ENCODE measurements at places on chromosomes 2 and 18.

DNA sequence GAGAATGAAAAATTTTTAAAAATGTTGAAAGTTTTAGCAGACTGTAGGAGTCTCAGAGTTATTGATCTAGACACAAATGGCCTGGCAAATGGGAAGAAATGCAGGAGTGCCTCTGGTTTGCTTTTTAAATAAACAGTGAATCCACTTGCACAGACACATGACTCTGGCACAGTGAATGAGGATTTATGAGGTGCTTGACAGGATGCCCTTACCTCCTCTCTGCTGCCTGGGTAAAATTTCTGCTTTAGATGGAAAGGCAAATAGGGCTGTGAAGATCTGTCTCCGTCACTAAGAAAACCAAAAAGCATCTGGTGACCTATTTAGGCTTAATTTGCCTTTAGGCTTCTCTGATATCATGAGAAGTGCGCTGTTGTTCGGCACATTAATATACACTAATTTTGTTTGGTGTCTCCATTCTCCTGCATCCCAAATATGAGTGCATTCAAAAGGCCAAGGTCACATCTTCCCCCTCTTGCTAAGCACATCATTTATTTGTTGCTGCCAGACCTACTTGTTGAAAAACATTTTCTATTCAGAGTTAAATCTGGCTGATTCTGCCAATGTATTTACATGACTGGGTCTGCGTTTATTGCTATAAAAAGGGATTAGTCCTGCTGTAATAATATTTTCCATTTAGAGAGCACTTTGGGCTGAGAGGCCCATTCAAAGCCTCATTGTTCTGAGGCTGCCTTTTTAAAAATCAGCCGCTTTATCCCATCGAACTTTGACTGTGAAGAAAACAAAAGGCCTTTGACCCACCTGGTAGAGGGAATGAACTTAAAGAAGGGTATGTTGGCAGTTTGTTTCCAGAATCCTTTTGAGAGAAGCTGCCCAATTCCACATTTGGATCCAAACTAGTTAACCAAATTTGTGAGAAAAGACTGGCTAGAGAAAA, 94.9 kb downstream of the RNF152 start:
- no peak for DNase-seq

GRCh38 chr18:3097082-3097481, 84.1 kb upstream of the LPIN2 start:
- no peak for DNase-seq

DNA sequence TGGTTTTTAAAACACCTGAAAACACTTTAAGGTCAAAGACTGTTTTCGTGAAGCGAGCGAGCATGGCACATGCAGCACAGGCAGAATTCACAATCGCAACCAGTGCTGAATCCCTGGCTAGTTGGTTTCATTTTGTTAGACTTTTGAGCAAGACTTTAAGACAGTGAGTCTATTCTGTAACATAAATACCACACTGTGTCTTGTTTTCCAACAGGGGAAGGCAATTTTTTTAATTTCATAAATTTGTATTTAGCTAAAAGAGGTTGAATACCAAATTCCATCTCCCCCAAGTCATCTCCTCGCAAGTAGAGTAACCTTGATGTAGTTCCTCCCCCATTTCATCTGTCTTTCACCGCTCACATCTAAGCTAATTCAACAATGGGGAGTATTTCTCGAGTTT, 1.4 kb downstream of the CERKL start:
- DNase-seq: no peak

DNA sequence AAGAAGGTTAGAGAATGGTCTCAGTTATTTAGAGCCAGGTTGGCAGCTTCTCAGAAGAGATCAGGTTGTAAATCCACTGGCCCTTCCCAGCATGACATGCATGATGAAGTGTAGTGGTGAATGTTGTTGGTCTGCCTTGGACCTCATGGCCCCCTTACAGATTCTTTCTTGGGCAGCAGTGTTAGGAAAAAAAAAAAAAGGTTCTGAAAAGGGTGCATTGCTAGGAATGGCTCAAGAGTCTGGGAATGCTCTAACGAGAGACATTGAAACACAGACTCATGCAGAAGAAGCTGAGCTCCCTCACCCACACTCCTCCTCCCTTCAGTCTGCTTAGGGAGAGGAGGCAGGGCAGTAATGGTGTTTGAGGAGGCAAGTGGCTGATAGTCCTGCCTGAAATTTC, 105.5 kb downstream of the POLE4 start:
- DNase-seq: no peak

- DNase-seq: no peak
These were observed 137.3 kb upstream of the PID1 start for GRCh38 chr2:229408356-229408755.

DNA sequence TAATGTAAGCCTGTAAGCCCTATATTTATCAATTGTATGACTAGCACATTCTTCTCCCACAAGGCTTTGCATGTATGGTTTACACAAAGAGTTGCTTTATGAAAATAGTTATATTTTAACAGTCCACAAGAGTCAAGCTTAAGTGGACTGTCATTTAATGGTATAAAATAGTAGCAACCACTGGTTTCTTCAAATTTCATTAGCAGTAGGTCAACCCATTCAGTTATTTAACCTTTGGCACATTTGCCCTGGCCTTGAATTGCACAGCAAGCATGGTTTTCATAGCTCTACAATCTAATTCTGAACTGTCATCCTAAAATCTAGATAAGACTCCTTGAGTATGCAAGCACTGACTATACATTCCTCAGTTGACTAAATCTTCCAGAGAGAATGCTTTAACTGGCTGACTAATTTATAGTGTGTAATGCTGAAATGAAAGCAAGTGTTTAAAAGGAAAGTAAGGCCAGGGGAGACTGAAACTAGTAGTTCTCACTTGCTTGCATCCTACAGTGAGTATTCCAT, 1.8 kb downstream of the DPP4 start:
- DNase-seq: no peak

GRCh38 chr2:54572636-54573536, 116.8 kb downstream of the SPTBN1 start:
- DNase-seq: peak; percentile 80

GRCh38 chr2:47631306-47631705, 151.6 kb upstream of the MSH6 start:
- peak; percentile 21 for DNase-seq

DNA sequence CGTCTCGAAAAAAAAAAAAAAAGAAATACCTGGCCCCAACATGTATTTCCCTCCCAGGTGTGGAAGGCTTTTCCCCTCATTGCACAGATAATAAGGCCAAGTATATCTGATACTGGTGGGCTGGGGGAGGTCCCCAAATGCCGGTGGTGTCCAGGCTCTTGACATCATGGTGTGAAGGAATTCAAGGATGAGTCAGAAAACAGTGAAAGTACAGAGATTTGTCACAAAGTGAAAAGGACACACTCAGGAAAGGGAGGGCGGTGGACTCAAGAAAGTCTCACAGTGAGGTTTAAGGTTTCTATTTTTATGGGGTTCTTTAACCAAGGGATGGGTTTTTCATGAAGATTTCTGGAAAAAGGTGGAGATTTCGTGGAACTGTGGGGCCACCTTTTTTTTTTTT, 37.8 kb upstream of the FZD5 start:
- no peak for DNase-seq

GRCh38 chr2:239440511-239440959, 39.7 kb upstream of the HDAC4 start:
- DNase-seq: no peak

DNA sequence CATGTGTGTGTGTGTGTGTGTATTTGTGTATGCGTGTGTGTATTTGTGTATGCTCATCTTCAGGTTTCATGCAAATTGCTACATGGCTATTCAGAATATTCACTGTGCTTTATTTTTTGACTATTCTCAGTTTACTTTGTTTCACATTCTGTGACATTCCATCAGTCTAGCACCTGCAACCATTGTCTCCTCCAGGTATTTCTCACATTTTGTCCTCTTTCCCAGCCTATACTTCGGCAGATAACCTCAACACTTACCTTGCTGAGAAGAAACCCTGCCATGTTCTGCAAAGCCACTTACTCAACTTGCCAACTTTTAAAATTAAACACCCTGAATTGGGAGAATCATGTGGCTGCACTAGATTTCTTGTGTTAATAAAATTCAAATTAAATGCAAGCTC, 135.4 kb upstream of the REG3A start:
- no peak for DNase-seq

DNA sequence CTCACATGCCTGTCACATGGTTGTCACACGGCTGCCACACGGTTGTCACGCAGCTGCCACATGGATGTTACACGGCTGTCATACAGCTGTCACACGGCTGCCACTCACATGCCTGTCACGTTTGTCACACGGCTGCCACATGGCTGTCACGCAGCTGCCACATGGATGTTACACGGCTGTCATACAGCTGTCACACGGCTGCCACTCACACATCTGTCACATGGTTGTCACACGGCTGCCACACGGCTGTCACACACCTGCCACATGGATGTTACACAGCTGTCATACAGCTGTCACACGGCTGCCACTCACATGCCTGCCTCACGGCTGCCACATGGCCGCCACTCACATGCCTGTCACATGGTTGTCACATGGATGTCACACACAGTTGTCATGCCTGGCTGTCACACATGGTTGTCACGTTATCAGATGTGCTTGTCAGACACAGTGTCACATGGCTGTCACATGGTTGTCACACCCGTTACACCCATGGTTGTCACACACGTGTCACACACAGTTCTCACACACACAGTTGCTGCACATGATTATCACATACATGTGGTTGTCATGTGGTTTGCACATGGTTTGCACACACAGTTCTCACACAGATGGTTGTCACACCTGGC, 19.4 kb downstream of the KCNG2 start:
- no peak for DNase-seq

DNA sequence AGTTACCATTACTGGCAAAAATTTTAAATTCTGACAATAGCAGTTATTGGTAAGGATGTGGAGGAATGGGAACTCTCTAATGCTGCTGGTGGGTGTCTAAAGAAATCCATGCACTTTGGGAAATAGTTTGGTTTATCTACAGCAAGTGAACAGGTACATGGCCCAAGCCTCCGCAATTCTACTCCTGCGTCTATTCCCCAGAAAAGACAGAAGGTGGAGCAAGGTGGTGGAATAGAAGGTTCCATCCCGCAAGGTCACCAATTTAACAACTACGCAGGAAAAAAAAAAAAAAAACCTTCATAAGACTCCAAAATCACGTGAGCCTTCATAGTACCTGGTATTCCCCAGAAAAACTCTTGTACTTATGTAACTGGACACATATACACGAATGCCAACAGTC, 6.5 kb downstream of the CFAP65 start:
- DNase-seq: no peak

DNA sequence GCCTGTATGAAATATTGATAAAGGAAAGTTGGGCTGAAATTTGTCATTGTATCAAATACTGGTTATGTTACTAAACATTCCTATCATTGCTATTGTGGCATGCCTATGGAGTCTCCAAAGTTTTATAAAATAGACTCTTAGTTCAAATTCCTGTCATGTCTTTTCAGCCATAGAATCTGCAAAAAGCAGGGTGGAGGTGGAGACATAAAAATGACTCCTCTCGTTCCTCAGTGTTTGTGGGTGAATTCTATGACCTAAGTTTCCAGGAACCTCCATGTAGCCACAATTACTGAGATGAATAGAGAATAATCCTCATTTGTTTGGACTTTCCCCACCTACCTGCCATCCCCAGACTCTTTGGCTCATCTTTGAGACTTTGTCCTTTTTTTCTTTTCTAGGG, 326.3 kb upstream of the ETAA1 start:
- no peak for DNase-seq

GRCh38 chr2:86330001-86330400, 7.4 kb downstream of the REEP1 start:
- no peak for DNase-seq

GRCh38 chr2:25521126-25521525, 152.3 kb downstream of the DTNB start:
- DNase-seq: no peak

GRCh38 chr18:3321133-3321812, 59.3 kb downstream of the MYL12B start:
- no peak for DNase-seq

- no peak for DNase-seq
These were observed 217.5 kb downstream of the CAMKMT start for GRCh38 chr2:44579115-44579836.

DNA sequence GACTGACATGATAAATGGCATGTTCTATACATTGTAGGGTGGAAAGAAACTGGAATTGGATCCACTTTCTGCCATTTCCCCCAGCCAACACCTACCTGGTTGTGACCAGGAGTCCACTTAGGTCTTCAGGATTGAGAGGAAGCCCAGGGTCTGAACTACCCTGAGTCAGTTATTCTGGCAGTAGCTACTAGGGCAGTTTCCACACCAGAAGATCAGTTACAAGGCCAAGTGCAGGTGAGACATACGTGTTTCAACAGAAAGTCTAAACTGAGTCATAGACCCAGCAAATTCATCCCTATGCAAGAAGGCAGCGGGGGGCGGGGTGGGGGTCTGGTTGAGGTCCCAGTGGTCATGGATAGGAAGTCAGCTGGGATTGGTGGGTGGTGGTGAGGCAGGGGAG, 21.9 kb downstream of the ANTXR1 start:
- no peak for DNase-seq

DNA sequence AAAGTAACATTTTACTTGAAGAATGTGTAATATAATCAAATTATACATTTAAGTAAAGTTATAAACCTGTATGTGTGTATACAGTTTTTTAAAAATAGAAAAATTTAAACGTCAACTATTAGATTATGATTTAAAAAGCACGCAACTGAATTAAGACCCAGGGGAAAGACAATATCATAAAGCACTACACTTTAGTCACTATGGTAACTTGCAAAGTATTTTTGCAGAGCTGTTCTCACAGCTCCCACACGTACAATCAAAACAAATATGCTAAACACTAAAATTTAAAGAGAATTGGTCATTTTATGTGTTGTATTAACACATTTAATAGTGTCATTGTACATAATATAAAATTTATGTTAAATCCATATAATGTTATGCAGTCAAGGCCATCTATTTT, 59.7 kb downstream of the FTCDNL1 start:
- DNase-seq: no peak

- DNase-seq: no peak
These were observed 23.2 kb downstream of the ACOXL start for GRCh38 chr2:110755491-110756078.

DNA sequence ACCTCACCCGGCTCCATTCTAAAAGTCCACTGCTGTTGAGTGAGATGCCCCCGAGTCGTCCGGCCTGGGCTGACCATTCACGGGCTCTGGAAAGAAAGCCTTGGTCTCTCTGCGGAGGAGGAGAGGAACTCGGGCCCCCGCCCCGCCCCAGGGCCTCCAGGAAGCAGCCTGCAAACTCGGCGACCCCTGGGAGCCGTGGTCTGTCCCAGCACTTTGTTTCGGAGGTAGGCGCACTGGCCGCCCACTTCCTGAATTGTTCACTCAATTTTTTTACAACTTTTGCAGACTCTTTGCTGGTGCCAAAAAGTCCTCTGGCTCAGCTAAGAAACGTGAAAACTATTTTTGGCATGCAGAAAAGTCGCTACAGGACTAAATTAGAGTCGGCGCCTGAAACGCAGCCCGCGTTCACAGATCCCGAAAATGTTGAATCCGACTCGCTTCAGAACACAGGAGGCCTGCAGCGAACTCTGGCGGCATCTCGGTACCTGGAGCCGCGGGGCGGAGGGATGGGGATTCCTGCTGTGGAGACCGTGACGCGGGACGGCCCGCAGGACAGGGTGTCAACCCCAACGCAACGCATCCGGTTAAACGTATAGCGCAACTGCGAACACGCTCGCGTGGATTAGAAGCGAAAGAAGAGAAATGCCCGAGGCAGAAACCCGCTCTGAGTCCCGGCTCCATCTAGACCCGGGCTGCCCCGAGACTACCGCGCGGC, 1.5 kb downstream of the PXDN start:
- no peak for DNase-seq
